ENCODE measurements at places on chromosomes 4 and X. TPM values are rescaled to one million over a fixed set of nuclear protein-coding genes. Genes with fewer than 3 reads are reported as not detected.

Gene TMEM175
- total RNA-seq = 8.0 TPM

Gene CPLX1
- 1.2 TPM for total RNA-seq

Gene GAGE12F
- total RNA-seq = not detected

Gene BLOC1S4
- 16.5 TPM for total RNA-seq

Gene DCLK2
- total RNA-seq = 10.2 TPM

Gene PNCK
- not detected for total RNA-seq

Gene NUDT10
- 0.51 TPM for total RNA-seq

Gene CLNK
- total RNA-seq = not detected

Gene FOXP3
- total RNA-seq = 0.13 TPM

Gene SLC25A31
- total RNA-seq = not detected

Gene ZNF157
- total RNA-seq = 0.07 TPM

Gene CLIC2
- total RNA-seq = 0.20 TPM

Gene PDLIM3
- total RNA-seq = not detected

Gene ATP10D
- 2.9 TPM for total RNA-seq

Gene DCAF12L2
- 0.07 TPM for total RNA-seq

Gene RASL11B
- total RNA-seq = 0.14 TPM

Gene GABRE
- total RNA-seq = 27.2 TPM

Gene JCHAIN
- 0.13 TPM for total RNA-seq

Gene KCNIP4
- total RNA-seq = not detected

Gene TSR2
- 54.2 TPM for total RNA-seq
